Activated naive CD4-positive, alpha-beta T cell treated with anti-CD3 and anti-CD28 coated beads, Interleukin-2, amount 50 U/mL, for 16 hours (primary cell): ENCODE measurements at places on chromosomes 2 and 18.

DNA sequence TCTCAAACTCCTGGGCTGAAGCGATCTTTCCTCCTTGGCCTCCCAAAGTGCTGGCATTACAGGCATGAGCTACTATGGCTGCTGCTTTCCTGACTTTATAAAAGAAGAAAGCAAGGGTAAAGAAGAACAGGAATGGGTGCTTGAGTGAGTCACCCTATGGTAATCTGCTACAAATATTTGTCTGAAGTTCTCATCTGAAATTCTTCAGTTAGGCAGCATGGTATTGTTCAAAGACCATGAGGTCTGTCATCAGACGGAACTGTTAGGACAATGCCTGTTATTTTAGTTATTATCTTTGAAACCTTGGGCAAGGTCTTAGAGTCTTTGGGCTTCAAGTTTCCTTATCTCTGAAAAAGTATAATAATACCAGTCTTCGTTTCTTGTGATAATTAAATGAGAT lies 695.8 kb downstream of the RNF144A start:
- DNase-seq: no peak

DNA sequence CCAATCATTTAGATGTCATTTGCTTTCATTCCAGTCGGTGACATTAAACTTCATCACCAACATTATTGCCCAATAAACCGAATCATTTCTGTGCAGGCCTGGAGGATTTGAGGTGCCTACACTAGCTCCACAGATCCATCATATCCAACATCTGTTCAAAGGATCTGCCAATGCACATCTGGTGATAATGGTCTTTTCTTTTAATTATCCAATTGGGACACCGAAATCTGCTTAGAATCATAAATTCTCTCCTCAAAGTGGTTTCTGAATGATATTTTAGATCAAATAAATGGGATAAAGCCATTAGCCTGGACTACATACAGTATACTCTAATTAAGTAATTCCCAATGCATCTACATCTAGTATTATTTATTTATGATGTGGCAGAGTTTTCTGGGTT lies 85.6 kb downstream of the ABCA12 start:
- no peak for DNase-seq

- no peak for DNase-seq
These were observed 24.9 kb upstream of the GALNT3 start for GRCh38 chr2:165818920-165819319.

GRCh38 chr2:153551698-153552097 lies 73.1 kb upstream of the RPRM start:
- DNase-seq: no peak

- DNase-seq: no peak
These were observed 47.3 kb downstream of the CTAGE1 start for GRCh38 chr18:22370414-22370813.

- no peak for DNase-seq
These were observed 23.6 kb downstream of the SP100 start for GRCh38 chr2:230439590-230439989.

GRCh38 chr2:191977754-191978153 lies 130.9 kb upstream of the CAVIN2 start:
- DNase-seq: no peak

DNA sequence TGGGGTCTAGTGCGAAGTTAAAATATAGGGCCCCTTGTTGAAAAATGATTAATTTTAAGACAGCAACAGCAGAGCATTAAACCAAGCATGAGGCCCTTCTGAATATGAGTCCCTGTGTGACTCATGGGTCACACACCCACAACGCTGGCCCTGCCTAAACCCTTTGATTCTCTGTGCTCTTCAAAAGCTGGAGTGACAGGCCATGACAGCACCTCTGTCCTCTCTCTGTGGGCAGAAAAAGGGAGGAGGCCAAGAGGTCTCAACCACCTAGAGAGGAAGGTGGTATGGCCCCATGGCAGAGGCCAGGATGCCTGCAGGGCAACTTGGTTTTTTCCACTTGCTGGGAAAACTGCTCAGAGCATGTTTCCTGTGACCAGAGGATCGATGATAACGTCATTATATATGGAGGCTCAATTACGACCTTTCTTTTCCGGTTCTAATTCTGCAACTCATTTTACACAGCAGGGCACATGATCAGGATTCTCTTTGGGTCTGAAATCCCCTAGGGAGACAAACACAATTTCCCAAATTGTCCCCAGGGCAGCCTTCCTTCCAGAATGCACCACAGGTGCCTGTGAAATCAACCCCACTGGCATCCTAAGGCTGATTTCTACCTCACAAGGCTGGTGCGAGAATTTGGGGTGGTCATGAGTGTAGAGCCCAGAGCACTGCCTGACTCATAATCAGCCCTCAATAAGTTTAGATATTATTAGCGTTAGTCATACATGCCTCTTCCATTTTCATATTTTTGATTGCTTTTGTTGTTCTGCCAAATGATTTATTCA lies 102.0 kb upstream of the PPP1CB start:
- peak; percentile 27 for DNase-seq

DNA sequence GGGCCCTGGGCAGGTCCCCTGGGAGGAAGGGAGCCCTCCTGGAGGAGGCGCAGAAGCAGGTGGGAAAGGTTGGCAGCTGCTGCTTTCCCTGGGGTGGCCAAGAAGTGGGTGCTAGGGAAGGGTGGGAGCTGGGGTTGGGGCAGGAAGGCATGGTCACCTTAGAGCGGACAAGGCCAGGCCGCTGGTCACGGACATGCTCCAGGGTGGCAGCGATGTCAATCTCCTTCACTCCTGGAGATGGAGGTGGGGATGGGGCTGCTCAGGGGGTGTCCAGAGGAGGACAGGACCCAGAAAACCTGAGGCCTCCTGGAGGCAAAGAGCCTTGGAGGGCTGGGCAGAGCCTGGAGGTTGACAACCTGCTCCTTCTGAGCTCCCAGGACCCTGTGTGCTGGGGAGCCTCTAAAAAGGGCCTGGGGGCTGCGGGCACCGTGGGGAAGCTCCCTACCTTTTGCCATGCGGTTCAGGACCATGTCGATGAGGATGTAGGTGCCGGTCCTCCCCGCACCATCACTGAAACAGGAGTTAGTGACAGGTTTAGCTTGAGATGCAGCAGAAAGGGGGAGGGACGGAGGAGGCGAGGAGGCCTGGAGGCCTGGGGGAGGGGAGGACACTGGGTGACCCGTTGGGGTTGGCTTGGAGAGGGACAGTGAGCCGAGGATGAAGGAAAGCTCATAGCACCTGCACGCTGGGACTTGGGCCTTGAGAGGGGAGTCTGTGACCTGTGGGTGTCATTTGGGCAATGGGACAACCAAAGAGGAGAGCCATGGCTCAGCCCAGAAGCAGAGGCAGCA lies 11.4 kb downstream of the DNAJB2 start:
- DNase-seq: no peak

DNA sequence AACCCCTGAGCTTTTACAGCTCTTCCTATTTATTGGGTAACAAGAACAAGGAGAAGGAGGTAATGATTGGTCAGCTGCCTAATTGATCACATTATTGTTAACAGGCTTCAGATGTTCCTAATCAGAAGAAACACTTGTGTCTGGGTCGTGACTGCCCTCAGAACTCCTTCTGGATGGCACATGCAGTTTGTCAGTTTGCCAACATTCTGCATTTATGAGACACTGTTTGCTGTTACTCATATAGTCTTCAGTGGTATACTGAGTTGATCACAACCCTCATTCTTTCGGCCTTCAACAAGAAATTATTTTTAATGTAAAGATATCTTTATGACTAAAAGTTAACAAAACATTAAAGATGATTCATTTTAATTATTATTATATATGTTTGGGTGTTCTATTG lies 95.7 kb upstream of the DOCK10 start:
- DNase-seq: no peak

GRCh38 chr2:108916796-108917421 lies 72.1 kb downstream of the EDAR start:
- DNase-seq: no peak

- DNase-seq: no peak
These were observed 94.8 kb upstream of the ZNF516 start for GRCh38 chr18:76589866-76590265.

- DNase-seq: no peak
These were observed 105.1 kb downstream of the BCL2L11 start for GRCh38 chr2:111225856-111226255.

GRCh38 chr2:66069937-66070720 lies 364.8 kb upstream of the MEIS1 start:
- no peak for DNase-seq

DNA sequence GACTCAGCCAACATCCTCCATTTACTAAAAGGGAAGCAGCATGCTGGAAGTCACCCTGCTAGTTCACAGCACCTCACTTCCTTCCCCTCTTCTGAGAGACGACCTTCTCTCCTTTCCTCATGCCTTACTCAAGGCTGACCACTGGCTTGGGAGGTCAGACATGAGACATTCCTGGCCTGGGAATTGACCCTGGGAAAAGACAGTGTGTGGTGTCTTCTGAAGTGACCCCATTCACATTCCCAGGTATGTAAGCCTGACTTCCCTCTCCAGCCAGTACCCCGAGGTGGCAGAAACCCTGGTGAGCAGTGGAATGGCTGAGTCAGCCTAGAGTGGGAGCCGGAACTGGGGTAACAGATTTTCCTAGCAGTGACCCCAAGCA lies 92.4 kb downstream of the PLB1 start:
- no peak for DNase-seq

DNA sequence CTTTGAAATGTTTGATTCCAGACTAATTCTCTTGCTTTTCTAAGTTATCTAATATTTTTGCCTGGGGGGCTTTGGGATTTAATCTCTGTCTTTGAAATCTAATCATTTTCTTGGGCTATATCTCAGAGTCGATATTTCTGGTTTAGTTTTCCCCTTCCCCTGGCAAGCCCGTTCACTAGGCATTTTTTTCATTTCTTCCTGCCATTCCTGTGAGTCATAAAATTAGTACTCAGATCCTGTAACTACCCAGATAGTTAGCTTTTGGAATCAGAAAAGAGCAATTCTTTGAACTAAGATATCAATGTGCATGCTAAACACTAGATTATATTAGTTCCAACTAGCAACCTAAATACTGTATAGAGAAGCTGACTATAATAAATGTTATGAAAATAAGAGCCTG lies 29.4 kb upstream of the RNF149 start:
- DNase-seq: no peak
